CD4-positive, alpha-beta T cell treated with Interleukin-1 beta for 1 hour (primary cell): ENCODE measurements at places on chromosomes 1 and 21.

GRCh38 chr1:33400153-33400911 lies 30.6 kb downstream of the PHC2 start:
- no peak for DNase-seq

DNA sequence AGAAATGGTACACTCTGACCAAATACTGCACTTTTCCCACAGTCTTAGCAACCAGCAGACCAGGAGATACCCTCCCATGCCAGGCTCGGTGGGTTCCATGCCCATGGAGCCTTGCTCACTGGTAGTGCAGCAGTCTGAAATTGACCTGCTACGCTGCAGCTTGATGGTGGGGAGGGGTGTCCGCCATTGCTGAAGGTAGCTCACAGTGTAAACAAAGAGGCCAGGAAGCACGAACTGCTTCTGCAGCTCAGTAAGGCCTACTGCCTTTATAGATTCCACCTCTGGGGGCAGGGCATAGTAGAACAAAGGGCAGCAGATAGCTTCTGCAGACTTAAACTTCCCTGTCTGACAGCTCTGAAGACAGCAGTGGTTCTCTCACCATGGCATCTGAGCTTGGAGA lies 12.3 kb upstream of the IFI44L start:
- DNase-seq = no peak

DNA sequence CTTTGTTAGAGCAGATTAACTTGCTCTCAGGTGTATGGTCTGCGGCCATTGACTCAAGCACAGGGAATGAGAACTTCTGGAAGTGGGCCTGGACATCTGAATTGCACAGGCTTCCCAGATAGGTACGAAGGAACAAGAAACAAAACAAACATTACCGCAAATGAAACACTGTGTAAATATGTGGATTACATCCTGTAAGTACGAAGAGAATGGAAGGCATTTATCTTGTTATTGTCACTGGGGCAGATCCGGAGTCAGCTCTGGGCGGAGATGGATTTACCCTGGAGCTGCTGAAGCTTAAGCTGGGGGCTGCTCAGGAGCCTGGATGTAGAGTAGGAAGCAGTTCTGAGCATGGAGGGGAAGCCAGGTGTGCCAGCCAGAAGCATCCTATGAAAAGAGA lies 6.8 kb downstream of the HES2 start:
- no peak for DNase-seq

DNA sequence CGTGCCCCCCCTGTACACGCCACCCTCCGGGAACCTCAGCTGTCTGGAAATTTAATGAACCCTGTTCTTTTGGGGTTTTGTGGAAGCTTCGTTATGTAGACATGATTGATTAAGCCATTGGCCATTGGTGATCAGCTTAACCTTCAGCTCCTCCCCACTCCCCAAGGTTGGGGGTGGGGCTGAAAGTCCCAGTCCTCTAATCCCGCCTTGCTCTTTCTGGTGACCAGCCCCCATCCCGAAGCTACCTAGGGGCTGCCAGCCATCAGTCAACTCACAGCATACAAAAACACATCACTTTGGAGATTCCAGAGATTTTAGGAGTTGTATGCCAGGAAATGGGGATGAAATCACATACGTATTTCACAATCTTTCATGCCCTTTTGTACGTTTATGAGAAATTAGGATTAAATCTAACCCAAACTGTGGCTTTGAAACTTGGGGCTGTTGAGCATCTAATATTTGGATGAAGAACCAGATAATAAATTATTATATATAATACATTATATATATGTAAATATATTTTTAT lies 52.3 kb downstream of the BACE2 start:
- no peak for DNase-seq

- no peak for DNase-seq
Measured at GRCh38 chr1:46615735-46616134, 876 bp downstream of the MOB3C start.

DNA sequence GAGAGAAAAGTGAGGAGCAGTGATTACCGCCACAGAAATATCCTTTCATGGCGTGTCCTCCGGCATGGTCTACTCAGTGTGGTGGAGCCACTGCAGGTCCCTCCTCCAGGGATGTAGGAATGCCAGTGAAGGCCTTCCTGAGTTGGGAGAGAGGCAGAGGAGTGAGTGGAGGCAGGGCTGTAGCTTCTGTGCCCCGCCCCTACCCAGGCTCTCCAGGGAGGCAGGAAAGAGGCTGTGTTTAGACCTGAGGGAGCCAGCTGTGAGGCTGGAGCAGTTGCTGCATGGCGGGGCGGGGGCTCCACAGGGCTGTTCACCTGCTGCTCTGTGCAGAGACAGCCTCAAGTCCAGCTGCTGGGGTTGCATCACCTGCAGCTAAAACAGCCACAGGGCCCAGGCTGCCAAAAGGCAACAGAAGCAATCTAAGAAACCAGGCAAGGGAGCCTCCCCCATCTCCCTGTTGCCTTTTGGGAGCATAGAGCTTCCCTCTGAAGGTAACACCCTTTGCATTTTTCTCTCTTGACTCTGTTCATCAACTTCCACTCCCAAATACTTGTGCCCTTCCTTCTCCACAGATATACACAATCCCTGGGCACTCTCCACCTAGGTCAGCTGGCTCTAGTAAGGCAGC lies 801 bp upstream of the ANXA9 start:
- DNase-seq = no peak

GRCh38 chr21:32544697-32545096 lies 40.6 kb downstream of the TCP10L start:
- no peak for DNase-seq

DNA sequence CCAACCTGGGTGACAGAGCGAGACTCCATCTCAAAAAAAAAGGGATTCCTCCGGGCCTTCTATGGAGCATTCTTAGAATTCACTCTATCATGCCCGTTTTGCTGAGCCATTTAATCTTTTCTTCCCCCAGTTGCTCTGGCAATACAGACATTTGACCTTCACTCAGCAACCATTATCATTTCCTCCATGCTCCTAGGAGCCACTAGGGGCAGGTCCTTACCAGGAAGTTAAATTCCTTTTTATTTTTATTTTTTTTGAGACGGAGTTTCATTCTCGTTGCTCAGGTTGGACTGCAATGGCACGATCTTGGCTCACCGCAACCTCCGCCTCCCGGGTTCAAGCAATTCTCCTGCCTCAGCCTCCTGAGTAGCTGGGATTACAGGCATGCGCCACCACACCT lies 9.7 kb upstream of the CGN start:
- DNase-seq = no peak

DNA sequence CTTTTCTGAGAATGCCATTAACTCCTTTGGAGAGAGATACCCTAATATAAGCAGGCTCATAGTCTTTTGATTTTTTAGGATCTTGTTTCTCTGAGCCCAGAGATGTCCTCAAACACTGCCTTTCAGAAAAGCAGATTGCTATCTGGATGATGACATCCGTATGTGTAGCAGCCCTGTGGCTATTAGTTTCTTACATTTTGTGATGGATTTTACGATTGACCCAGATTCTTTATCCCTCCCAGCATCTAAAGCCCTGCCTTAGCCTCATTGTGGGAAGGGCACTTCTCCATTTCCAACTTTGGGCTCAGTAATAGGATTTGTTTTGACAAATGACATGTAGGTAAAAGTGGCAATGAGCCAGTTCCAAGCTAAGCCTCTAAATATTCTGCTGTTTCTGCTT lies 300.3 kb downstream of the TTLL7 start:
- no peak for DNase-seq

GRCh38 chr1:162145280-162145965 lies 75.9 kb downstream of the NOS1AP start:
- no peak for DNase-seq

DNA sequence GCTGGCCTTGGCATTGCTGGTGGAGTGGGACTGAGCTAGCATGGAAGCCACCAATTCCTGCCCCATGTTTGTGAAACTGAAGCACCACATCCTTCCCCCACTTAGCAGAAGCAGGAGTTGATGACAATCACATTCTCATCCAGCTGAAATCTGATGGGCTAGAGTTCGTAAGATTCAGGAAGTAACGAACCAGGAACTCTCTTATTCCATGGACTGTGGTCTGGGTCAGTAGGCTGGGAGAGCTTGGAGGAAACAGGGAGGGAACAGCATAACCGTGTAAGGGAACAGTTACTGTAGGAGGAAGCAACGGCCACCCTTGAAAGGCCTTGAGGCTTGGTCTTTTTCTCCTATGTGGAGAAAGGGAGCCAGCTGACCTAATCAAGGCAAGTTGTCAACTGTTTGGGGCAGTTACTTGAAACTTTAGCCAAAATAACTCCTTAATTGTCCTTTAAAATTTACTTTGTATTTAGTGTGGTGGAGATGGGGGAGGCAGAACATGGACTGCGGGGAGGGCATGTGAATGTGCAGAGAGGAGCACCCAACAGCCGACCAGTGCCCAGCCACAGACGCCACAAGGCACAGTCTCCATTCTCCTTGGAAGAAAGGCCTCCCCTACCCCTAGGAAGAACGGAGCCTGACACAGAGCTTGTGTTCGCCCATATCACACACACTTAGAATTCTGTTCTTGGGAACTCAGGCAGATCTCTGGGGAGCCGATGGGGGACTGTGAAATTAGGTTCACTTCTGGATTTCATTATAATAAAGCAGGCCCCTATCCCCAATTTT lies 2.0 kb upstream of the COQ8A start:
- no peak for DNase-seq

DNA sequence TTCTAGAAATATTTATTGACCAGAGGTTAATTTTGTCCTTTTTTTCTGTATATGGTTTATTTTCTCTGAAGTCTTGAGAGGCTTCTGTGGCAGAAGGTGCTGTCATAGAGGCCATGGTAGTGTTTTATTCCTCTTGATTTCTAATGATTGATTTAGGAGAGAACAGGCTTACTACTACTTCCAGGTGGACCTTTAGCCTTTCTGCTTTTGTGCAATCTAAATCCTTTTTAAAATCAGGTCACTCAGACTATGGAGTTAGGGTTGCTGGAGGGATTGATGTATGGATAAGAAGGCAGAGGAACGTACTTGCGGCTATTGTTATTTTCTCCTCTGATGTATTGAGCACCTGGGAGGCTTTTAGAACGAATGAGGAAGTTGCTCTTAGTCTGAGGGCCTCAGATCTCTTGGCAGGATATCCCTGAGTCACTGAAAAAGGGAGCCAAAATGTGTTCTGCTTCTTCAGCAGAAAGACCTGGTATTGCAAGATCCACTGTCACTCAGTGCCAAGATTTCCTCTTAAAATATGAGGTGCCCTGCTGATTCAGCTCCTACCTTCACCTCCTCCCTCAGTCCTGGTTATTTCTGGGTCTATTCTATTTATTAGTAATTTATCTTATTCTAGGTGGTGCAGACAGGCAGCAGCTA lies 277.4 kb downstream of the ZNF648 start:
- DNase-seq = no peak

DNA sequence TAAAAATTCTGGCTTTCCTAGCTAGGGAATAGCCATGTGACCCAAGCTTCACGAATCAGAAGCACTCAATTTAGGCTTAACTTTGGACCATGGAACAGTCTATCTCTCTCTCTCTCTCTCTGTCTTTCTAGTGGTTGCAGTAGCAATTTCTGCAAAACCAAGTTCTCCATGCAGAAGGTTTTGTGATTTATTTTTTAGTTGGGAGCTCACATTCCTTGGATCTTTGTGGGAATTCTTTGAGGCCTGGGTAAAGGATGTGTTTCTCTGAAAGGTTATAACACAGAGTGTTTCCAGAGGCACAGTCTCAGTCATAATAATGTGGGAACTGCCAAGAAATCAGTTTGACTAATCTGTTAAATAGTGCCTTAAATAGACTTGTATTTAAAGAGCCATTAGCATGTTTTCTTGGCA lies 112.3 kb upstream of the COL11A1 start:
- DNase-seq = no peak

DNA sequence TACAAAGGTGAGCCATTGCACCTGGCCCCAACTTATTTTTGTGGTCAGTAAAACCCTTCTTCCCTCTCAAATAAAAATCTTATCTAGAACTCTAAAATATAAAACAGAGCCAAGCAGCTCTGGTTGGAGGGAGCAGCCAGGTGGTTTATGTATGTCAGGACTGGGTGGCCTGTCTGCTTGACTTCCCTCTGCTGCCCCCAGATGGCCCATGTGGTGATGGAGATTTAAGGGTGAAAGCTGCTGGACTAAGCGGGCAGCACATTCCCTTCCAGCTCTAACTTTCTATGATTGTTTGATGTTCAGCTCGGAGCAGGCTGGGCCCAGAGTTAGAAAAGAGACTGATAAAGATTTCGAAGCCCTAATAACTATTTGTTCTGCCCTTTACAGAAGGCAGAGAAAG lies 11.9 kb upstream of the PAQR6 start:
- no peak for DNase-seq

DNA sequence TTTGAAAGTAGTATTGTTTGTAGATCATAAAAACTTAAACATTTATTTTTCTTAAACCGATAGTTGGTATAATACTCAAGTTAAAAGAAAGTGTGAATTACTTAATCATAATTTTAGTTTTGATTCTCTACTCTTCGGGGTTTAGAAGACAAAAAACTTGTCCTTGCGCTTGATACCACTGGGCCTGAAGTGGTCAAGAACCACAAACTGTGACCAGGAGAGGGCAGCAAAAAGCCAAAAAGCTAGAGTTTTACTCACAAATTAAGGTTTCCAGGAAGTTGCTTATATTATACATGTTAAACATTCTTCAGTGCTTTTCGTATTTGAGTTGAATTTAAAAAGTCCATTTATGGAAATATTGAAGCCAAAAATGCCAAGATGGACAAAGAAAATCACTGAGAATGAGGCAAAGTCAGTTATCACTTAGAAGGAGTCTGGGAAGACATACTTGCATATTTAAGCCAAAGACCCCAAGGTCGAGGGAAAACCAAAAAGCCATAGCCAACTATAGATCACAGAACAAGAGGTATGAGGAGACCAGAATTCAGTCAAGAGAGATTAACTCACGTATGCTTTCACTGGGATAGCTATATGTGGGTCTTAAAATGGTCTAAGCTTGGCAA lies 34.2 kb downstream of the EFCAB7 start:
- no peak for DNase-seq

- DNase-seq = no peak
Measured at GRCh38 chr1:46587069-46587468, 17.0 kb downstream of the MKNK1 start.

- DNase-seq = no peak
Measured at GRCh38 chr1:149923626-149924025, 4.0 kb downstream of the SF3B4 start.

DNA sequence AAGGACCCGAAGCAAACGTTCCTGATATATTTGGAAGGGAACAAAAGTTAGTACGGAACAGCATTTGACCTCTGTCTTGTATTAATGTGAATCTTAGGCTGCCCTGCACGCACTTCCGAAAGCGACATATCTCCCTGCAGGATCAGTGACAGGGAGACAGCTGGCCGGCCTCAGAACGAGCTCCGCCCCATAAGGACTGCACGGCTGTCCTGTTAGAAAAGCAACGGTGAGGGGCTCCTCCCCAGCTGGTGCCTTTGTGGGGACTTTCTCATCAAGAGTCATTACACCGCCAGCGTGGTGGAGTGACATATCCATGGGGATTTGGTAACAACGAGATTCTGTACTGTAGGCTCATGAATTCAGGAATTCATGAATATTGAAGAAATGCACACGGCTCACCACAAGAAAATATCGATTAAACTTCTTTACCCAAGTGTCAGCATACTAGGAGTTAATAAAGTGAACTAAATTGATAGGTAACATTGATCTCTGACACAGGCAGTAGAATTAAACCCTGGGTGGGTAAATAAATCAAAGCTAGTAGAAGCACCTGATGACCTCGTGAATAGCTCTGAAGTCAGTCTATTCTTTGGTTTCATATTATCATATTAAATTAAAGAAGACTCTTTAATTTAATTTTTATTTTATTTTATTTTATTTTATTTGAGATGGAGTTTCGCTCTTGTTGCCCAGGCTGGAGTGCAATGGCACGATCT lies 8.1 kb upstream of the GREM2 start:
- no peak for DNase-seq
